CD4-positive, alpha-beta T cell treated with Interferon gamma for 1 hour (primary cell): ENCODE measurements at places on chromosomes 12 and 14.

- DNase-seq = peak; percentile 66
These were observed 9.3 kb downstream of the PGF start for GRCh38 chr14:74945852-74946658.

- no peak for DNase-seq
These were observed 91.8 kb downstream of the SLC41A2 start for GRCh38 chr12:104866291-104866690.

GRCh38 chr12:44017216-44017615 is 181.3 kb downstream of the TMEM117 start:
- no peak for DNase-seq

- DNase-seq = no peak
These were observed 191.4 kb downstream of the PLCZ1 start for GRCh38 chr12:18546399-18546798.

DNA sequence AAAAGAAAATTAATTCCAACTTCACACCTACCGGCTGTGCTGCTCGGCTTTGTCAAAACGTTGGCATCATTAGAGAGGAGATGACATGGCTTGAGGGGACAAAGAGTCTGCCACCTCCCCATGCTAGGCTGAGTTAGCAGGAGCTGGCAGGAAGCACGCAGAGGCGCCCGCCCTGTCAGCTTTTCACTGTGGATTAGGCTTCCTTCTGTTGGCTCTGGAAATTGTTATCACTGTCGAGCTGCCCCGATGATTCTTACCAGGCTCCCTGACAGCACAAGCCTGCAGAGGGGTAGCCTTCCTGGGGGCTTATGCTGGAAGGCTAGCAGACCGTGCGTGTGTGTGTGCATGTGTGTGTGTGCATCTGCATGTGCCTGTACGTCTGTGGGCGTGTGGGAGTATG is 490.9 kb upstream of the TBX3 start:
- DNase-seq = no peak

- no peak for DNase-seq
These were observed 1.3 kb upstream of the FLVCR2 start for GRCh38 chr14:75577090-75577489.
